A549 (cell line): ENCODE measurements at places on chromosomes 7 and 10.

- DNase-seq: no peak
Observed at GRCh38 chr7:30923774-30924413, 12.2 kb downstream of the AQP1 start.

- no peak for DNase-seq
Observed at GRCh38 chr7:79998363-79998762, 136.3 kb upstream of the GNAI1 start.

DNA sequence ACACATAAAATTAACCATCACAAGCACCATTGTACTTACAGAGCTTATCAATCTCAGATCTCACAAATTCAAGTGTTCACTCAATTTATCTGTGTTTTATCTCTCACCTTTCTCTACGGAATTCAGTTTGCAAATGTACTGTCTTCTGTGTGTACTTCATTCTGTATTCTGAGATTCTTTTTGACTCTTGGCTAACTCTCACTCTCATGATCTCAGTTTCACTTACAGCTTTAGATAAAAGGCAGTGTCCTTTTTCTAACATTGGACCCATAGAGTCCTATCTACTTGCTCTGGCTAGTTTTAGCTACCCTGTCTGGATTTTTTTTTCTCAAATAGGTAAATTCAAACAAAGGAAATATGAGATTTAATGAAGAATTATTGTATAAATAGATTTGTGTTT, 176.0 kb downstream of the CCDC7 start:
- no peak for DNase-seq

DNA sequence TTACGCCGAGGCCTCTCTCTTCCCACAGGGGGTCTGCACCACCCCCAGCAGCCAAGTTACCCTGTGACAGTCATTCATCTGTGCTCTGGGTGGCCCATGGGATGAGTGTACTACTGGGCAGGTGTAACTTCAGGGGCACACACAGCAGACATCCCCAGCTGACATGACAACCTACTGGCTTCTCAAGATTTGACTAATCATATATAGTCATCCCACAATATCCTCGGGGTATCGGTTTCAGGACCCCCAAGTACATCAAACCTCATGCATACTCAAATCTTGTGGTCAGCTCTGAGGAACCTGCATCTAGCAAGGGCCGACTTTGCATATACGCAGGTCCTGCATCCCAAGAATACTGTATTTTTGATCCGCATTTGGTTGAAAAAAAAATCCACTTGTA, 336.9 kb upstream of the C7orf33 start:
- DNase-seq: no peak

- DNase-seq: no peak
Observed at GRCh38 chr10:31399171-31399570, 80.2 kb downstream of the ZEB1 start.

DNA sequence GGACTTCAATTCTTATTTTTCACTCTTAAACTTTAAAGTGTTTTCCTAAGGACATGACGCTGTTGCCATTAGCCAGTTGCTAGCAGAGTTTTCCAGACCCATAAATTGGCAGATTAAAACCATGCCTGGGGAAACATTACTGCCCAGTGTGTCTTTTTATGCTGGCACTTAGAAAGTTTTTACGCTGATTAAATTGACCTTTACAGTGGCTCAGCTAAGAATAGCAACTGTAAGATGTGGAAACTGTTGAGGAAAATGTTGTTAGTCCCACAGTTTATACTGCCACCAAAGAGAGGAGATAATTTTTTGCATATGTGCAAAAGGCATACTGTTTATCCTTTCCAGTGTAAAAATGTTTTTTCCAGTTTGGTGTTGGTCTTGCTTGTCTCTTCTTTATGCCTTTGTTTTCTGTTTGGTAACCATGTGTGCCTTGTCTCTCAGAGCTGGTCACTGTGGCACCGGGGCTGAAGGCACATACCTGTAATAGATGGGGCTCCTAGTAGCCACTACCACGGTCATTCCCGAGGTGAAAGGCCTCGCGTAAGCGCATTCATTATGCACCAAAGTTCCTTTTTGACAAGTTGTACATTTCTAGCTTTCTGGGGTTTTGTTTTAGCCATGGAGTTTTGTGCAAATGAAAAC, 45.3 kb downstream of the CYP17A1 start:
- no peak for DNase-seq

DNA sequence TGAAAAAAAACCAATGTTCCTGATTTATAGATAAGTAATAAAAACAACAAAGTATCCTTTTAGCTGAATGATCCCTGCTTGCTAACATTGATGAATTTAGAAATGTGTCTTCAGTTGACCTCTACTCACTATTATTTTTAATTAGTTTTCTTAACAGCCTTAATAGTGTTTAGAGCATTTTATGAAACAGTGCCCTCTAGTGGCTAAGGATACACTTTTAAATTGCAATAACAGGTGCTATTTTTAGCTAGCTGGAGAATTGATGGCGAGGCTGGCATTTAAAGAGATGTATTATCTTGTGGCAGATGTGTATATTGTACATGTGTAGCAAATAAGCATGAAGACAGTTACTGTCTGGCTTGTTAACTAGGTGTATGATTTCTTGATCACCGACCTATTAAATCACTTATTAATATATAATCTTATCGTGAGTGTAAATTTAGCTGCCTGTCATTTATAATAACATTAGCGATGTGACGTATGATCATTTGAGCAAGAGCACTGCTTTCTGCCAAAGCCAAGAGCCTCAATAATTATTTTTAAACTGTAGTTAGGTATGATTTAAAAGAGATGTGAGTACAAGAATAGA, 451.9 kb downstream of the DPP6 start:
- DNase-seq: peak; percentile 41

GRCh38 chr10:122499491-122499941, 38.2 kb downstream of the HTRA1 start:
- no peak for DNase-seq

GRCh38 chr10:129942391-129942790, 21.7 kb downstream of the EBF3 start:
- no peak for DNase-seq

DNA sequence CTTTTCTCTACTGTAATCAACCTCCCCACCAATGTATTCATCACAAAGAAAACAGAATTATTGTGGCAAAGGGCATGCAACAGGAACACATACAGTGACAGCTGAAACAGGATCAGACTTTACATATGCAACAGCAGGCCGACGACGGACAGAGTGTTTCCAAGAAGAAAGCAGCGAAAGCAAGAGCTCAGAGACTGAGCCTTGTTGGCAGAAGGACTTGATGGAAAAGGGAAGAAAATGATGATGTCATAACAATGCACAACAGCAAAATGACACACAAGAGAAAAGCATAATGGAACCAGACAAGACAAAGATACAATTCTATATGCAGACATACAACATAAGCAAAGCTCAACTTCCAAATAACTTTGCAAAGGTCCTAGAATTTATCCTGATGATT, 106.5 kb downstream of the ARHGAP12 start:
- no peak for DNase-seq

DNA sequence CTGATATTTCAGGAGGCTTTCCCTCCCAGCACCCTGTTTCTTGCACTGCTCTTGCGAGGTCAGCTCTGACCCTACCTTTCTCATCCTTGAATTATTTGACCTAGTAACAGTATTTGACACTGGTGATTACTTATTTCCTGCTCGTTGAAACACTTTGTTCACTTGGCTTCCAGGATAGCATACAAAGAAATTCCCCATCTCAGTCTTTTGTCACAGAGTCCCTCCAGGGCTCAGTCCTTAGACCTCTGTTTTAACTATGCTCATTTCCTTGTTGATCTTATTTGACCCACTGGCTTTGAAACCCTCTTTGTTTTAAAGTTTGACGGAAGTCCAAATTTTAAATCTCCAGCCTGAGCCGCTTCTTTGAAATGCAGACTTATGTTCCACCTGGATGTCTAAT, 29.9 kb downstream of the BMPR1A start:
- no peak for DNase-seq

- DNase-seq: peak; percentile 59
Observed at GRCh38 chr10:70381471-70382421, 679 bp downstream of the LRRC20 start.

GRCh38 chr10:50604049-50604640, 19.6 kb downstream of the SGMS1 start:
- no peak for DNase-seq

- no peak for DNase-seq
Observed at GRCh38 chr10:132802694-132803320, 16.9 kb upstream of the NKX6-2 start.

DNA sequence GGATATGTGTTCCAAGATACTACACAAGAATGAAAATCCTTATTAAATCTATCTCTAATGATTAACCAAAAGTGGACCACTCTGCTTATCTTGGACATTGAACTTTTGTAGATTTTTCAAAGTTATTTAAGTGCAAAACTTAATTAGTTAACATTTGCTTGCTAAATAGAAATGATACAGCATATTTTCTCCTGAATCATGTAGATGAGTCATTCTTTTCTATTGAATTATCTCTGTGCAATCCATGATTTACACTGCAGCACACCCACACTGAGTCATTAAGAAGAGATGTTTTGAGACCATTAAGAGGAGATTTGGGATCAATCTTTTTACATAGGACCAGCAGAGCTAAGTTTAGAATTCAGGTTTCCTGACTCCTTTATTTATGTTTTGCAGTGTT, 6.6 kb upstream of the ABCC2 start:
- DNase-seq: peak; percentile 84

- DNase-seq: no peak
Observed at GRCh38 chr10:77421591-77421990, 216.0 kb downstream of the KCNMA1 start.

DNA sequence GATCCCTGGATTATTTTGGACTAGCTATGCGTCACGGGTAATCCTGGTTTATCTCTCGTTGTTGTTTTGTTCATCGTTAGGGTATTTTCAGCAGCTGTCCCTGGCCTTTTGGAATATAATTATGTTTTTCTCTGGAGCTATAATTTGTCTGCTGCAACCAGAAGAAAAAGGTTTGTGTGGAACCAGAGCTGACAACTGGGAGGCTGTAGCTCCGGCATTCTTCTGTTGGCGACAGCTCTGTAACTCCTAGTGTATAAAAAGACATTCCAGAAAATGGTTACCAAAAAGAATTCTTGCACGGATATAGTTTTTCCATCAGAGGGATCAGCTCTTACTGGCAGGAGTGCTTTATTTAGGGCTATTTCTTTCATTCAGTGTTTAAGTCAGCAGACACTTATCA, 130.9 kb upstream of the PRR15 start:
- no peak for DNase-seq

DNA sequence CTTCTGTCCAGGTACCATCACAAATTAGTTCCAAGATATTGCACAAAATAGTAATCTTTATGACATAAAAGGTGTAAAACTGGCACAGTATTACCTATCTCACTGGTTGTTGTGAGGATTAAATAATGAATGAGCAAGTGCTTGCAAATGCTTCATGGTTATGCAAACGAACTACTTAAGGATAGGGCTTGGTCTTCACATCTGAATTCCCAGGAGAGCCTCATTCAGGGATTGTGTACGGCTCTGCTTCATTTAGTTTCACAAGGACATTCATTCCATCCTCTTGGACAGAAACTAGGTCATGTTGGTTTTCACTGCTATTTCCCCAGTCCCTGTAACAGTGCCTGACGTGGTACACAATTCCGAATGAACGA, 12.1 kb downstream of the ABCA13 start:
- no peak for DNase-seq

DNA sequence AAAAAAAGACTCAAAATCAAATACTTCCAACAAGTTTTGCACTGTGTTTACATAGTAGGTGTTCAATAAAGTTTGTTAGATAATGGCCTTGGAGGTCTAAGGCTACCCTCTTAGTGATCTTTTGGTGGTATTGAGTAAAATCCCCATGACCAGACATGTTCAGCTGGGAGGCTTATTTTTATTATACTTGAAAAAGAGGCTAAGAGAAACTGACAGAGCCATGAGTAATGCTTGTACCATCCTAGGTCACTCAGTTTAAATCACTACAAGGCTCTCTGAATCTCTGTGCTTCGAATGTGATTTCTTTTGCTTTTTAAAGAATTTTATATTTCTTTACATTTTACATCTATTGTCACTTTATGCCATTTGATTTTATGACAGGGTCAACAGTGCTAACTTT, 90.5 kb downstream of the TWIST1 start:
- DNase-seq: no peak

DNA sequence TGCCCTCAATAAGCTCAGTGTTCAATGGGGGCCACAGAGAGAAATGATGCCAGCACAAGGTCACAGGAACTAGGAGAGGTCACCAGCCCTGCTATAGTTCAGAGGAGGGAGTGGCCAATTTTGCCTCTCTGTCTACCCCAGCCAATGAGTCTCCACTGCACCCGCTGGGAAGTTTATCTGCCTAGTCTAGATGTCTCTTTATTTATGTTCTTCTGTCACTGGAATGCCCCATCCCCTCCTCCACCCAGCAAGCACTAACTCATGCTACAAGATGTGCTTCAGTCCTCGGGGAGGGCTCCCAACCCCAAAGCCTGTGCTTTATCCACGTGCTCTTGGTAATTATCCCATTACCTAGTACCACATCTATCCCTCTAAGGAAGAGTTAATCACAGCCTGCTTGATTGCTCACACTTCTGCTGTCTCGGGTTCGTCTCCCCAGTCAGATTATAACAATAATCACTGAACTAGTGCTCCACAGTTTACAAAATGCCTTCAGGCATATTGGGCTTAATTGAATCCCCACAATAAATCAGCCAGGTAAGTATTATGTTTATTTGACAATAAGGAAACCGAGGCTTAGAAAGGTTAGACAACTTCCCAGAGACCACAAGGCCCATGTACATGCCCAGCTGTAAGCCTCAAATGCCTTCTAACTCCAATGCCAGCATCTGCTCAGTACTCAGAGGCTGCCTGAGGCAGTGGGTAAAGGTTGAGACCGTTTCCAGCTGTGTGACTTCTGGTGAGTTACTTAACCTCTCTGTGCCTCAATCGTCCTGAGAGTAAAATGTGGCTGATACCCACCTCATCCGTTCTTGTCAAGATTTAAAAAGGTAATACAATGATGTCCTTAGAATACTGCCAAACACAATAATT, 3.9 kb downstream of the HIP1 start:
- DNase-seq: peak; percentile 84

DNA sequence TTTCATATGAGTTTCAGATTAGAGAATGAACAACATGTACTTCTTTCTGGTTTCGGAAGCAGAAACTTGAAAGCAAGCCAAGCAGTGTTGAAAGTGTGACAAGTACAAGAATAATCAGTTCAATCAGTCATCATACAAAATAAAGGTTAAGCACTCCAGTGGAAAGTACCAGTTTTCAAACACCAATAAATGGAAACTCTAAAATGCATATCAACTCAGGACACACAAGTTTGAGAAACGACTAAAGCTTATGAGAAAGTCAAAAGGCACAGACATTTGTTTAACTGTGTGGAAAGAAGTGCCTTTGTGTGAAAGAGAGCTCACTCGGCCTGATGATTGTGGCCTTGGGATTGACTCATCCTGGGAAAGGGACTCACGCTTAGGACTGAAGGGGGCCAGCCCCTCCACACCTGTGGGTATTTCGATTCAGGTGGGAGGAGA, 60.6 kb upstream of the AKR1C1 start:
- no peak for DNase-seq

DNA sequence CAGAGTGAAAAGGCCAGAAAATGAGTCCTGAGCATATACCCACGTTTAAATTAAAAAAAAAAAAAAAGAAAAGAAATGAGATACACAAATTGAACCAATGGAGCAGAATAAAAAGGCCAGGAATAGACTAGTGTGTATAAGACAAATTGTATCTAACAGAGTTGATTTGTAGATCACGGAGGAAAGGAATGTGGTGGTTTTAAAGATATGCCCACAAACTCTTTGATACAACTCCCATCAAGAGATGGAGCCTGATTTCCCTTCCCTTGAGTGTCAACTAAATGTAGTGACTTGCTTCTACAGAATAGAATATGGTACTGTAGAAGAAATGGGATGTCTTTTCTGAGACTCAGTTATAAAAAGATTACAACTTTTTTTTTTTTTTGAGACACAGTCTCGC, 10.4 kb downstream of the SYPL1 start:
- DNase-seq: no peak
